ENCODE measurements at places on chromosomes 2 and 18.

GRCh38 chr2:104518256-104518655 is 335.7 kb upstream of the POU3F3 start:
- DNase-seq, result no peak

GRCh38 chr18:22044474-22045220 is 124.7 kb upstream of the GATA6 start:
- no peak for DNase-seq

- no peak for DNase-seq
Observed at GRCh38 chr2:67156796-67157195, 240.3 kb upstream of the ETAA1 start.

GRCh38 chr2:112712903-112713584 is 7.8 kb upstream of the NT5DC4 start:
- no peak for DNase-seq

- DNase-seq, result no peak
Observed at GRCh38 chr2:218536804-218537494, 31.2 kb downstream of the USP37 start.

DNA sequence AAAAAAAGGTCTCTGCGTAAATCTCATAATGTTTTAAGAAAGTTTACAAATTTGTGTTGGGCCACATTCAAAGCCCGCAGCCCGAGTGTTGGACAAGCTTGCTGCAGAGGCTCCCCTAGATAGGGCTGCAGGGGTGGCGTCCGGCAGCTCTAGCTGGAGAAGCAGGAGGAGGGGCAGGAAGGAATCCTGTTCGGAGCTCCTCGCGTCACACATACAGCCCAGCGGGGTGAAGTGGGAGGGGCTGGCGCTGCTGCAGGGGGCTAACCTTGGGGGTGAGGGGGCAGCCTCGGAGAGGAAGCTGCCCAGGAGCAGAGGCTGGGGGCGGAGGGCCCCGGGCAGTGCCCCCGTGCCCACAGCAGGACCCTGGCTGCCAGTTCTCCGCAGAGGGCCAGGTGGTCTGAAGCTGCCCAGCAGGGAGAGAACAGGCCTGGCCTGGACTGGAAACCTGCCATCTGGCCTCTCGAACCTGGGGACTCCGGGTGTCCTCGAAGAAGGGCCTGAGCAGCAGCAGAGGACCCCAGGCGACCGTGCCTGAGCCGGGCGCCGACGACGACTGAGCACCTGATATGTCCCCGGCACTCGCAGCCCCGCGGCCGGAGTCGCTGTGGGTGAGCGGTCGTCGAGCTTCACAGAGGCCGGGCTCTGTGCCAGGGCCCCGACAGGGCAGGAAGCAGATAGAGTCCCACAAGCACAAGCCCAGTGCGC is 2.6 kb upstream of the GPR35 start:
- no peak for DNase-seq

DNA sequence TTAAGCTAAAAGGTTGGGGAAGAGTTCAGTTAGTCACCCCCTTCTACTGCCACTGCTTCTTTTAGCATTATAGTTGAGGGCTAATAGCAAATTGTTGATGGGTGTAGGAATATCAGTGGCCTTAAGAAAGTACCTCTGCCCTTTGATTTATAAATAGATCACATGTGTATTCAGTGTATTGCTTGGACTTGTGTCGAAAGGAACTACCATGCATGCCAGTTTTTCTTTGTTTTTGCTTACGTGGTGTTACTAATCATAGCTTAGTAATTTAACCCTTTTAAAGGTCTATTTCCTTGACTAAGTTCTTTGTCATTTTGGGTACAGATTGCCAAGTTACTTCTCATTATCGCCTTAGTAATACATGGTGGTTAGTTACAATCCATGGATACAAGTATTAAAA is 85.6 kb downstream of the MIB1 start:
- no peak for DNase-seq

GRCh38 chr2:46554397-46554796 is 75.0 kb downstream of the TMEM247 start:
- DNase-seq, result peak; percentile 18

GRCh38 chr2:38601463-38602135 is 1.1 kb downstream of the HNRNPLL start:
- DNase-seq, result no peak

GRCh38 chr2:233867993-233868532 is at the start of gene MSL3B:
Gene MSL3B, minus strand, starts transcription at chr2:233868386.
- no peak for DNase-seq

DNA sequence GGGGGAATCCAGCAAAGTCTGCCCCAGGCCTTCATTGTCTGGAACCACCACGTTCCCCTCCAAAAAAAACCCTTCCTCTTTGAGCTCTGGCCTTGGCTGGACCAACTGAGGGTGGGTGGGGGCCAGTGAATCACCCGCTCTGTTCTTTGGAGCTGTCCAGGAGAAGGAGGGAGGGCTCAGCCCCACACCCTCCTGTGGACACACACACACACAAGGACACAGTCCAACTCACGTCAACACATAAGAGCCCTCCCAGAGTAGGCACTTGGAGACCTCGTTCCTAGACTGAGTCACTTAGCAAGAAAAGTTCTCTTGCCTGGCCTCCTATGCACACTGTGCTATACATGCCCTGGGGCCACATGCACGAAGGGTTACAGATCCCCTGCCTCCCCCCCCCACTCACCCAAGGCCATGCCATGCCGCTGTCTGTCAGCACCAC is 1.2 kb upstream of the TNS1 start:
- no peak for DNase-seq

GRCh38 chr2:142843731-142844130 is 33.7 kb upstream of the KYNU start:
- DNase-seq, result no peak

GRCh38 chr2:207625014-207625907 is at the start of gene METTL21A:
Gene METTL21A, minus strand, starts transcription at chr2:207625394. Its CDS starts 1,019 bp downstream, at chr2:207624375.
- peak; percentile 82 for DNase-seq

- no peak for DNase-seq
Observed at GRCh38 chr2:66843847-66844246, 408.9 kb downstream of the MEIS1 start.

GRCh38 chr2:238457927-238458324 is 31.2 kb downstream of the ASB1 start:
- DNase-seq, result no peak

GRCh38 chr2:157839822-157840221 is 36.3 kb downstream of the ACVR1 start:
- DNase-seq, result no peak

- no peak for DNase-seq
Observed at GRCh38 chr2:36594849-36595248, 3.1 kb downstream of the FEZ2 start.

DNA sequence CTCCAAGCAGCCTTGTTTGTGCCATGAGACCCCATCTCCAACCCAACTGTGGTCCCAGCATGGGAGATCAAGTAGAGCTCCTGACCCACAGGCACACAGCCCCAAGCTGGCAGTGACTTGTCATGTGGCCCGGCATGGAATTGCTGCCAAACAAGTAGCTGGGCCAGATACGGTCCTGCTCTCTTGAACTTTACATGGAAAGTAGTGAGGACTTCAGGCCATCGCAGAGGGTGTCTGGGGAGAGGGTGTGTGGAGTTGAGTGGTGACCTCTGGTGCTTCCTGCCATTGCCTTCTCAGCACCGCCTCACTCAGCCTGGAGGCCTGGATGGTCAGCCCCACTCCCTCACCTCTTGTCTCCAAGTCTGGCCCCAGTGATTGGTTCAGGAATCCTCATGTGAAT is 10.9 kb upstream of the SLC4A3 start:
- no peak for DNase-seq

DNA sequence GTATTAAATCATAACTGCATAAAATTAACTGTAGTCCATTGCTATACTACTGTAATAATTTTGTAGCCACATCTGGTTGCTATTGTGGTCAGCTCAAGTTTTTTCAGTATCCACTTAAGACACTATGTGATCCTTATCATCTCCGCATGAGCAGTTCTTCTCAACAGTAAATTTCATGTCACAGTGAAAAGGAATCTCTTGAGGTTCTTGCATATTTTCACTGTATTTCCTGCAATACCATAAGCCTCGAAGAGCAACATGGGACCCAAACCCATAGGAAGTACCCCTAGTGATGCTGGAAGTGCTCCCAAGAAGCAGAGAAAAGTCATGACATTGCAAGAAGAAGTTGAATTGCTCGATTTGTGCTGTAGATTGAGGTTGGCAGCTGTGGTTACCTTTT is 86.7 kb downstream of the LDLRAD4 start:
- DNase-seq, result no peak

- DNase-seq, result no peak
Observed at GRCh38 chr18:36158266-36158867, 28.7 kb downstream of the ELP2 start.

DNA sequence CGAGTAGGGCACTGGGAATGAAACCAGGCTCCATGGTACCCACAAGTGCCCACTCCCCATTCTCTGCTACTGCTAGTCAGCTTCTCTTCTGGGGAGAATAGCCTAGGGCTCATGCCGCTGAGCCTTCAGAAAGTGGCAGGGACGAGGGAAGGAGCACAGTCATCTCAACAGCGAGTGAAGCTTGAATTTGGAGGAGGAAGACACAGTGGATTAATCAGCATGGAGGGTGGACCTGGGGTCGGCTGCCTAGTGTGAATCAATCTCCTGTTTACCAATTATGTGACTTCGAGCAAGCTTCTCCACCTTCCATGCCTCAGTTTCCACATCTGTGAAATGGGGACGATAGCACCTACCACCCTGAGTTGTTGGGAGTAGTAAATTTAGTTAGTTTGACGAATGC is 157.0 kb downstream of the SEPTIN10 start:
- DNase-seq, result no peak

- DNase-seq, result no peak
Observed at GRCh38 chr2:215503381-215503780, 67.5 kb upstream of the FN1 start.

GRCh38 chr18:22977847-22978701 is 44.9 kb downstream of the RBBP8 start:
- no peak for DNase-seq

DNA sequence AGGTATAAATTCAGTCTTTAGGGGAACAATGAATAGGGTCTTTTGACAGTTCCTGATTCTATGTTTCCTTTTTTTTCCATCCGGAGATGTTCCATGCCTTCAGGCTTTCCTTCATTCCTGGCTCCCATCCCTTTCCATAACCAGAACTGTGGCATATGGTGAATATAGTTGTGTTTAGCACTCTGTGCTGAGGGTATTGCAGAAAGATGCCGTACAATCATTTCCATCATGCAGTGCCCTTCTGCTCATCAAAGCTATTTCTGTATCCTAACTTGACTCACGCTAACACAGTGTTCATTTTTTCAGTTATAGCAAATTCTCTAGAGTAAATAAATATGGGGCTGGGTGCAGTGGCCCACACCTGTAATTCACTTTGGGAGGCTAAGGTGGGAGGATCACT is 131.9 kb upstream of the EML6 start:
- DNase-seq, result peak; percentile 17

DNA sequence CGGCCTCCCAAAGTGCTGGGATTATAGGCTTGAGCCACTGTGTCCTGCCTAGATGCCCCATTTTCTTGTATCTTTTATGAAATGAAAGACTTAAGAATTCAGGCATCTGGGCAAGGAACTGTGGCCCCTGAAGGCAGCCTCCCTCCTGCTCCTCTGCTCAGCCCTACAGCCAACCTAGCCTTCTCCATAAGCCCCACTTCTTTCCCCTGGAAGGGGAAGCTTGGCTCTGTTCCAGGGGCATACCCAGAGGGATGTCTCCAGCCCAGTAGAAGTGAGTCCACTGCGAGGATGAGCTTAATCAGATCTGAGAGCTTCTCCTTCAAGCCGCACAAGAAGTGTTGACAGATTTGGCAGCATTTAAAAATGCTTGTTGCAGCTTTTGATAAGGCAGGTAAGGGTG is 39.7 kb downstream of the RHOB start:
- no peak for DNase-seq

DNA sequence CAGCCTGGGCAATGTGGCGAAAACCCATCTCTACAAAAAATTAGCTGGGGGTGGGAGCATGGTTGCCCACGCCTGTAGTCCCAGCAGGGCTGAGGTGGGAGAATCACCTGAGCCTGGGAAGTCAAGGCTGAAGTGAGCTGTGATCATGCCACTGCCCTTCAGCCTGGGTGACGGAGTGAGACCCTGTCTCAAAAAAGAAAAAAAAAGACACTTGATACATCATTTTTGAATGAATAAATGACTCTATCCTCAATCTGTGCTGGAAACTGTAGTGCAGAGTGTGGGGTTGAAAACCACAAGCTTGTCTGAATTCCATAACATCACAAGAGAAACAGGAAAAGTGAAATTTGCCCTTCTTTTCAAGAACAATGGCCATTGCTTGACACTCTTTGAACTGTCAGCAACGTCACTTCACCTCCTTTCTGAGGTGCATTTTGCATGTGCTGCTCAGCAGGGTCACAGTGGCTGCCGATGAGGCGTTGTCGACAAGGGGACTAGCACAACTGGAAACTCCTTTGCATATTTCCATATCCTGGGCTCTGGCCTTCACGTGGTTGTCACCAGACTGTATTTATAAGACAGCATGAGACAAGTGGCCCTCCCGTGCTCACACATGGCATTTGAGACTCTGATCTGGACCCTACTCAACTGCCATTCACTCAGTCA is 54.2 kb downstream of the DDX1 start:
- DNase-seq, result no peak

DNA sequence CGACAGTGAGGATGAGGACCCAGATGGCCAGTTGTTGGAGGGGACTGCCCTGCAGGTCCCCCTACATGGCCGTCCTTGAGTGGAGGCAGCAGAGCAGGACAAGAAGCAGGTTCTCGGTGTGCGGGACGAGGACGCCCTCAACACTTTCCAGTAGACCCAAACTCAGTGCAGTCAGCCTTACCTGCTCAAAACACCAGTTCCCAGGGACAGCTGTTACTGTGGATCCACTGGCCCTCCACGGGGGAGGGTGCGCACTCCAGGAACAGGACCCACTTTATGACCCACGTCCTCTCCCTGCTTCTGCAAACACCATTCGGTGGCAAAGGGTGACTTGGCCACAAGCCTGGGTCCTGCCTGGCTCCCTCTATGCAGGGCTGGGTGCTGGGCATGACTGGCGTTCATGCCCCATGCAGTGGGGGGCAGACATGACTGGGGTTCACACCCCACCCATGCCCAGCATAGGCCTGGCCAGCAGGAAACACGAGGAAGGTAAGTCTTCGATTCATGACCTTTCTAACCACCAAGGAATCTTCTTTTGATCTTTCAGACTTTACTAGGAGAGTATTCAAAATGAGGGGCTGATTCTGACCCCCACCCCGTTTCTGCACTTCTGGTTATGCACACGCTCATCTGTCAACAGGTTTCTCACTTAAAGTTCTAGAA is 233.7 kb downstream of the HDAC4 start:
- no peak for DNase-seq

DNA sequence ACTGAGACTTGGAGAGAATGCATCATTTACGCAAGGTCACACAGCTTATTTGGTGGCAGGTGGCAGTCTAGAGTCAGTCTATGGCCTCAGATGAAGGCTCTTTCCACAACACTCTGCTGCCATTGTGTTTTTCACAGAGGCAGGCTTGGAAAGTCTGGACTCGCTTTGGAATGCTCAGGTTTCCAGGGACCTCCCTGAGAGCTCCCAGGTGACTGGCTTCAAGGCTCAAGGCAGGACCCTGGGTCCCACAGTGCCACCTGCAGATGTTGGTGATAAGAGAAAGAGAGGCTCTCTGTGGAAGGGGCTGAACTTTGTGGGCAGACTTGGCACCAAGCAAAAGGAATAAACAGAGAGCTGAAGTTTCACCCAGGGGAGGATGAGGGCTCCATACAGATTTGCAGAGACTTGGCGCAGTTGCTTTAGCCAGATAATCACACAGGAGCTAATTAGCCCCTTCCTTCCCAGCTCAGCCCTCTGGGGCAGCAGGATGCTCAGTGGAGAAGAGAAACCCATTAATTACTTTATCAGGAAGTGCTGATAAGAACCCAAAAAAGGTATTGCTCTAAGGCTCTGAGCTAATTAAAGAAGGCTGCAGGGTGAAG is 103.5 kb downstream of the LBH start:
- no peak for DNase-seq

Measured in hippocampal formation (tissue), 2 donors.